ENCODE measurements at places on chromosomes 3 and 15.

DNA sequence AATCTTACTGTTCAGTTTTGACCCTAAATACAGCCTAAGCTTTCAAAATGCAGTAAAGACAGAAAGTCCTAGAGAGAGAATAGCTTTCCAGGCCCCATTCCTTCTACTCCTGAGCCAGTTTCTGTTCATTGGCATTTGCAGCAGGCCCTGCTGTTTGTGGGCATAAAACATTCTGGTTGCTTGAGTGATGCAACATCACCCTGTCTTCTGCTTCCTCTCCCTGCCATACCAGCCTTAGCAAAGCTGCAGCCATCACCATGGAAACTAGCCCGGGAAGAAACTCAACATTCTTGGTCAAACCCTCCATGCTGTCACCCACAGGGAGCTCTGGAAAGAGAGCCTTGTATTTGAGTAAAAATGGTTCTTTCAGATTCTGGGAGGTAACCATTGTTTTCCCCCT lies 325.7 kb downstream of the MAGI1 start:
- no peak overlapping the region for H3K4me3 ChIP-seq
- no peaks in the 10 kb centered on the region for H3K27me3 ChIP-seq
- no peak for DNase-seq
- peaks cover 32% of the 10 kb centered on the region for H3K4me1 ChIP-seq
- H3K36me3 ChIP-seq, result no peaks in the 10 kb centered on the region

GRCh38 chr3:18247139-18247695 lies 177.9 kb downstream of the SATB1 start:
- no peaks in the 10 kb centered on the region for H3K36me3 ChIP-seq
- no peaks in the 10 kb centered on the region for H3K4me1 ChIP-seq
- H3K27ac ChIP-seq, result no peak overlapping the region
- no peak for DNase-seq

GRCh38 chr3:177934001-177934891 lies 602.0 kb upstream of the KCNMB2 start:
- no peaks in the 10 kb centered on the region for H3K36me3 ChIP-seq
- no peak overlapping the region for H3K27ac ChIP-seq
- H3K27me3 ChIP-seq, result no peaks in the 10 kb centered on the region
- no peaks in the 10 kb centered on the region for H3K4me1 ChIP-seq
- DNase-seq, result no peak
- H3K4me3 ChIP-seq, result no peak overlapping the region

DNA sequence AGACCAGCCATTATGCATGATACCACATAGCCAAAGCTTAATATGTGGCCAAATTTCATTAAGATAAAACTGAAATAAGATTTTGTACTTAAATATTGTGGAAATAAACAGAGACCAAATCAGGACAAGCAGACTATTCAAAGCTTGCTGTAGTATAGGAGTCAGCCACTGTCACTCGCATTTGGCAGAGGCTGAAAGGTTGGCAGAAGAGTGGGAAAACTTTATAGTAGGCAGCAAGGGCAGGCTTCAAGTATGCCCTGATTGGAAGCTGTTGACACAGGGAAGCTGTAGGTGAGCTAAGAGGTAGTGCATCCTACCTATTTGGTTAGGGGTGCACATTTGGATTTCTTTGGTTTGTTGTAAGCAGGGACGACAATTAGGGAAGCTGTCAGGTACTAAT lies 202.5 kb upstream of the PDZRN3 start:
- H3K36me3 ChIP-seq, result no peaks in the 10 kb centered on the region
- DNase-seq, result peak; percentile 25
- H3K4me1 ChIP-seq, result peaks cover 28% of the 10 kb centered on the region
- H3K27me3 ChIP-seq, result no peaks in the 10 kb centered on the region
- peak overlapping the region; percentile 78 for H3K27ac ChIP-seq
- H3K4me3 ChIP-seq, result no peak overlapping the region

GRCh38 chr15:67833710-67834511 lies 5.9 kb downstream of the RNU6-1 start:
- peak overlapping the region; percentile 50 for H3K4me3 ChIP-seq
- DNase-seq, result peak; percentile 74
- H3K27me3 ChIP-seq, result peaks cover 72% of the 10 kb centered on the region
- no peaks in the 10 kb centered on the region for H3K36me3 ChIP-seq
- peaks cover 58% of the 10 kb centered on the region for H3K4me1 ChIP-seq

DNA sequence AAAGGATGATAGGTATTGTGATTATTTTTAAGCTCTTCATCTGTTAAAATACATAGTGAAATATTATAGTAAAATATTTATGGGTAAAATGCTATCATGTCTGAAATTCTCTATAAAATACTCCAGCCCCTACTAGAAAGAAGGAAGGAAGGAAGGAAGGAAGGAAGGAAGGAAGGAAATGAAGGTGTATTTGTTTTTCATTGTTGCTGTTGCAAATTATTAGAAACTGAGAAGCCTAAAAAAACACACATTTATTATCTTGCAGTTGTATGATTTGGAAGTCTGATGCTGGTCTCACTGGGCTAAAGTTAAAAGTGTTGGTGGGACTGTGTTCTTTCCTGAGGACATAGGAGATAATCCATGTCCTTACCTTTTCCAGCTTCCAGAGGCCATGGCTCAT lies 47.6 kb upstream of the CLSTN2 start:
- no peak for DNase-seq
- no peaks in the 10 kb centered on the region for H3K36me3 ChIP-seq
- peaks cover 4% of the 10 kb centered on the region for H3K27me3 ChIP-seq
- H3K27ac ChIP-seq, result no peak overlapping the region
- H3K4me1 ChIP-seq, result no peaks in the 10 kb centered on the region
- H3K4me3 ChIP-seq, result no peak overlapping the region

DNA sequence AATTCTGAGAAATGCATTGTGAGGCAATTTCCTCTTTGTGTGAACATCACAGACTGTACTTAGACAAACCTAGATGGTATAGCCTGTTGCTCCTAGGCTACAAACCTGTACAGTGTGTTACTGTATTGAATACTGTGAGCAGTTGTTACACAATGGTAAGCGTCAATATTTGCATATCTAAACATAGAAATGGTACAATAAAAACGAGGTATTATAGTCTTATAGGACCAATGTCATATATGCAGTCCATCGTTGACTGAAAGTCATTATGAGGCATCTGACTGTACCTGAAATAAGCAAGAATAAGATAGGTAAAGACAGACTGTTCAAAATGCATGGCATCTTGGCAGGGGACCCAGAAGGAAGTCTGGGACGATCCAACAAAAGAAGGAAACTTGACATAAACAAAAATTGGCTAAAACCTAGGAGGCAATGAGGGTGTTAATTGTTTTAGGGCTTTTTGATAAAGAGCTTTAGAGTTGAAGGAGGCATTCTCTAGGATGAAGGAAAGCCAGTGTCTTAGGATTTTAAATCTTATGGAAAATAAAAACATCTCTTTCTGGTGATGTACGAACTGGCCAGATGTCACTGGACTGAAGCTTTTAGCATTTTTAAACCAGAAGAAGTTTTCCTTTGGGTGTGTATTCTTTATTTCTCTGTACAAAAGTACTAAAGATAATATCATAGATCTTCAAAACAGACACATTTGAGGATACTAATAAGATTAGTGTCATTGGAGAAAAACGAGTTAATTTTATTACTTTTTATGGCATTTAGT lies 9.2 kb upstream of the SPRED1 start:
- DNase-seq, result no peak
- no peaks in the 10 kb centered on the region for H3K4me1 ChIP-seq
- no peak overlapping the region for H3K27ac ChIP-seq
- H3K27me3 ChIP-seq, result no peaks in the 10 kb centered on the region

DNA sequence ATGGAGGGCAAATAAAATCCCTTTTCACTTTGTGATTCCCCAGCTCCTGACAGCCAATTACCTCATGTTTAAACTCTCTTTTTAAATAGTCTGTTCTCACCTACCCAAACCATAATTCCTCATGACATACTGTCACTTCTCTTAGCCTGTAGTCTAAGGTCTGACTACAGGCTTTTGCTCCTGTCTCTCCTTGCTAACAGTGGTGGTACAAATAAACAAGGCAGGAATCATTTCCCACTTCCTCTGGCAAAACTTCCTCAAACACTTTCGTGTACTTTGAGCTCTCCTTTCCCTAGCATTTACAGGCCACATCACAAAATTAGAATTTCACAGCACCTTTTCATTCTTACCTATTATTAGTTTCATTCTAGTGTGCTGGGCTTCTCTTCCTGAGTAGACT lies 51.8 kb downstream of the ATP8B4 start:
- H3K27me3 ChIP-seq, result no peaks in the 10 kb centered on the region
- no peak overlapping the region for H3K27ac ChIP-seq
- H3K4me1 ChIP-seq, result peaks cover 31% of the 10 kb centered on the region
- H3K36me3 ChIP-seq, result no peaks in the 10 kb centered on the region
- no peak for DNase-seq

DNA sequence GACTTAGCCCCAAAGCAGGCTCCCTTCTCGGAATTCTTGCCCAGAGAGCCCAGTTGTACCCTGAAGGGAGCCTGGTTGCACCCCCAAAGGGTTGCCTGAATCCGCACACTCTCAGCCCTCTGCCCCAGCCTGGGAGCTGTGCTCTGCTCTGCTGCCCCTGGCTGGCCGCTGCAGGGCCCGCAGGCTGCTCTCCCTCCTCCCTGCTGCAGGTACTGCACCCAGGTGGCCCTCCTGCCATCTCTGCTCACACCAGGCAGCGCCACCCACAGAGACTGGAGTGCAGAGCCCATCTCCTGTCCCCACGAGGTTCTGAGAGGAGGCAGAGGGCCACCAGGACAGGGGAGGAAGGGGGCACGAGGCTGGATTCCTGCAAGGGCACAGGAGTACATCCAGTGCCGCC lies 134.2 kb upstream of the NSMCE3 start:
- H3K4me1 ChIP-seq, result no peaks in the 10 kb centered on the region
- H3K27me3 ChIP-seq, result peaks cover 6% of the 10 kb centered on the region
- H3K27ac ChIP-seq, result no peak overlapping the region
- no peaks in the 10 kb centered on the region for H3K36me3 ChIP-seq
- H3K4me3 ChIP-seq, result no peak overlapping the region
- DNase-seq, result no peak

- no peaks in the 10 kb centered on the region for H3K4me1 ChIP-seq
- no peak overlapping the region for H3K27ac ChIP-seq
- no peaks in the 10 kb centered on the region for H3K36me3 ChIP-seq
- H3K27me3 ChIP-seq, result no peaks in the 10 kb centered on the region
- H3K4me3 ChIP-seq, result no peak overlapping the region
These were observed 385.8 kb downstream of the C3orf38 start for GRCh38 chr3:88535563-88535962.

Data from heart left ventricle (tissue), 16 donors.